Thyroid gland (tissue), 4 donors: ENCODE measurements at places on chromosomes 4 and X. TPM values are rescaled to one million over a fixed set of nuclear protein-coding genes. Genes with fewer than 3 reads are reported as not detected.

The IGFBP7 gene
- 1,288 TPM for total RNA-seq

DNA sequence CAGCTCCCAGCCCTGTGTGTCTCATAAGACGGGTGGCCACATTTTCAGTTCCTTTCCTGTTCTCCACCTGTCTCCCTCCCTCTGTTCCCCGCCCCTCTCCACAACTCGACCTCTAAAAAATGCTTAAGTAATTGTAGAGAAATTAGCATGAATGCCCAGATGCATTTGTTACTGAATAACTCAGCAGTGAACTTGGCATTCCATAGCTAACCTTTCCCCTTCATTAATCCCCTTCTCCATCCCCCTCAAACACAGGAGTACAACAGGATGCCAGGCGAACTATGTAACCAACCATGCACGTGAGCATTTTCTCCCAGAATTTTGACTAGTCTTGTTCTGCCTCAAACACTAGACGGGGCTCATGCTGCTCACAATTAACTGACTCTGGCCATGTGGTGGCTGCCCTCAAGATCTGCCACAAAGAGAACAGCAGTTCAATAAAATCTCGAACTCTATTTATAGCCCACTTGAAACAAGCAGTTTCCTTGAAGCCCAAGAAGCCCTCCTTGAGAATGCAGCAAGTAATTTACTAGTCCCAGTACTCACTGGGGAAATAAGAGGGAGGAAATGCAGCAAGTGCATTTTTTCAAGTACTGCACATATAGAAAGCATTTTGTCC, 351.2 kb downstream of the ARHGAP24 start:
- peak; percentile 90 for DNase-seq

GRCh38 chr4:74675673-74676279, 118.5 kb downstream of the BTC start:
- no peak for DNase-seq

- DNase-seq, result no peak
Observed at GRCh38 chrX:2917767-2918166, 11.4 kb downstream of the ARSD start.

GRCh38 chr4:80142394-80143306, 54.7 kb upstream of the PRDM8 start:
- no peak for DNase-seq

GRCh38 chr4:87465739-87466366, 43.5 kb downstream of the NUDT9 start:
- DNase-seq, result peak; percentile 3

DNA sequence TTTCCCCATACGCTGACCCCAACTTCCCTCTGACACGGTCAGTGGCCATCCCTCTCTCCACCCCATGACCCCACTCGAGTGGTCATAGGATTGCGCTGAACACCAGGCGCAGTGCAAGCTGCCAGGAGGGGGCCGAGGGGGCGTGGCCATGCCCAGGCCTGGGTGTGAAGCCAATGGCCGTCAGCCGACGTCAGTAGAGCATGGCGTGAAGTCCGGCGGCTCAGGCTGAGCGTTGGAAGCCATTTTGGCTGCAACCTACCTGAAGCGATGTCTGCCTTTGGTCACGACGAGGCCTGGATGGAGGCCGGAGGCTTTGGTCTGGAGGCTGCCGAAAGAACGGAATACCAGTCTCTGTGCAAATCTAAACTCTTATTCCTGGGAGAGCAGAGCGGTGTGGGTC, at the start of gene RAB41:
TSS of gene RAB41 (plus strand) at position 222 of the 400 bp plus-strand sequence. CDS start at position 268, 46 bp downstream.
- DNase-seq, result no peak

- DNase-seq, result no peak
Observed at GRCh38 chr4:125313989-125314667, 627 bp upstream of the FAT4 start.

- DNase-seq, result no peak
Observed at GRCh38 chrX:72540318-72540717, 32.3 kb downstream of the HDAC8 start.

DNA sequence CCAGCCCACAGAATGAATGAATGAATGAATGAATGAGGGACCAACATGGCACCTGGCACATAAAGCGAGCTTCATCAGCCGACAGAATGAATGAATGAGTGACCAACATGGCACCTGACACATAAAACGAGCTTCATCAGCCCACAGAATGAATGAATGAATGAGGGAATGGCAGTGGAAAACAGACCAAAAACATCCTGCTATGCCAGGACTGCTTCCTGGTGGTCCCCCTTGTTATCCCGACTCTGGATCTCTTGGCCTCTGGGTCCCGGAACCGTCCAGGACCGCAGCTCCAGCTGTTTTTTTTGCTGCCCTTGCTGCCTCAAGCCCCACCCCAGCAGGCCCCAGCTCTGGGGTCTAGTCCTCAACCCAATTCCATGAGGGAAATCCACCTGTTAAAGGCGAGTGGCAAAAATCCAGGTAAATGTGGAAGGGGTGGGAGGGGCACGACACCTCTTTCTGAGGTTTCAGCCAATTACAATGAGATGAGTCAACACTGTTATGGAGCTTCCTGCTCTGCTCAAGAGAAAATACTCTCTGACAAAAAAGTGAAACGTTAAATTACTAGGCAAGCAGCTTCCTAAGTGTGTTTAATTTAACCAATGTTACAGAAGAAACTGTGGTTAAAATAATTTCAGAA, 72.0 kb upstream of the MTNR1A start:
- no peak for DNase-seq

GRCh38 chr4:153545822-153546221, 79.7 kb downstream of the TMEM131L start:
- no peak for DNase-seq

The SOWAHD gene
- not detected for total RNA-seq

DNA sequence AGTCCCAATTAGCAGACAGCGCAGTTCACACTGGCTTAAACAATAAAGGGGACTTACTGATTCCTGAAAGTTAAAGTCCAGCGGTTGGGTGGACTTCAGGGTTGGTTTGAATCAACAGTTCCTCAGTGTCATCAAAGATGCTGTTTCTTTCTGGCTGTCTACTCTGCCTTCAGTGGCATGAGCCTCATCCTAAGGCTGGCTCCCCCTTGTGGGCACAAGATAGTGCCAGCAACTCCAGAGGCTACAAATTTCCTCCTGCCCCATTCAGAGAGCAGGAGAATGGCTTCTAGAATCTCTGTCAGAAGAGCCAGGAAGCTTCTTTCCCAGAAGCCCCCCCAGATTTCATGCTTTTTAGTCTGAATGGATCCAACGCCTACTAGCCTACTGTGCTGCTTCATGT, 82.4 kb upstream of the MTM1 start:
- DNase-seq, result peak; percentile 47

GRCh38 chr4:83993774-83994173, 457.9 kb downstream of the GPAT3 start:
- DNase-seq, result no peak

DNA sequence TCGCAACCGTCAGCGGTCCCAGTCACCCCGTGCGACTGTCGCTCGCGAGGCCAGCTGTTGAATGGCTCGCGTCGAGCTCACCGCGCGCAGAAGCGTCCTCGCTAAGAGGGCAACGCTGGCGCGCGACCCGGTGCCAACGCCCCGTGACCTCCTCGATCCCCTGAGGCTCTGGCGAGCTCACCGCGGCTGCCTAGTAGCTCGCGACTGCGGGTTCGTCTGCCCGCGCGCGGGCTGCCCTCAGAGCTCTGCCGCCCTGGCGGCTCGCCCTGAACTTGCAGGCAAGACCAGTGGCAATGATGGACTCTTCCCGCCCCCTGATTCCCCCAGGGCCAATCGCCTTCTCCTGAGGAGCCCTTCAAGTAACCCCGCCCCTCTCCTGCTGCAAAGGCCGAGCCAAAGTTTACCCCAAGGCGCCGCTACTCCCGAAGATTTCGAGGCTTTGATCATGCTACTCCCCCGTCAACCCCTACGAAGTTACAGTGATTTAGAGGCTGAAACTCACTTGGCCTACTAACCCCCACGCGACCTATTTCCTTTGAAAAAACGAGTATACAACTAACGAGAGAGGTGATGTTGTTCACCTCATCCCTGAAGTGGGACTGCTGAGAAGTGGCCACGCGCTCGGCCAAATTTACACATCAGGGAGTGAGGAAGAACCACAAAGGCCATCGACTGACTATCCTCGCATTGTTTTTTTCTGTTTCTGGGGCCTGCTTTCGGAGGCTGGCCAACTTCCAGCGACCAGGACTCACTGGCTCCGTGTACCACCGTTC, 37.5 kb downstream of the PGRMC1 start:
- DNase-seq, result peak; percentile 25

The SHOX gene
- total RNA-seq, result not detected

DNA sequence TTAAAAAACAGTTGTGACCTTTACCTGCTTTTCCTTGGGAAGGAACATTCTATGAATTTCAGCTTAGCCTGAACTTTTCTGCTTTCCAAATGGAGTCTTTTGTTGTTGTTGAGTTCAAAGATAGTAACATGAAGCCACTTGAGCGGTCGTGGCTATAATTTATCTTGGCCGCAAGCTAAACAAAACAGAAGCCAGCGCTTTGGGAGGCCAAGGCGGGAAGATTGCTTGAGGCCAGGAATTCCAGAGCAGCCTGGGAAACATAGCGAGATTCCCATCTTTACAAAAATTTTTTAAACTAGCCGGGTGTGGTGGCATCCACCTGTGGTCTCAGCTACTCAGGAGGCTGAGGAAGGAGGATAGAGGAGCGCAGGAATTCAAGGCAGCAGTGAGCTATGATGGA, 29.9 kb downstream of the TKTL1 start:
- DNase-seq, result peak; percentile 26

The ZNF827 gene
- total RNA-seq, result 23.9 TPM

DNA sequence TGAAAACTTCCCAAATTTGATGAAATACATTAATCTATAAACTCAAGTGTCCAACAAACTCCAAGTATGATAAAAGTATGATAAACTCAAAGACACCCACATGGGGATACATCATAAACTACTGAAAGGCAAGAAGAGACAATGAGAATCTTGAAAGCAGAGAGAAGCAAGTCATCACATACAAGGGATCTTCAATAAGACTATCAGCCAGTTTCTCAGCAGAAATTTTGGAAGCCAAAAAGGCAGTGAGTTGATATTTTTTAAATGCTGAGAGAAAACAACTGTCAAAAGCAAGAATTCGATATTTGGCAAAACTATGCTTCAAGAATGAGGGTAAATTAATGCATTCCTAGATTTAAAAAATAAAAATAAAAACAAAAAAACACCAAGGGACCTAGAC, 16.5 kb downstream of the PDCL2 start:
- no peak for DNase-seq

- DNase-seq, result no peak
Observed at GRCh38 chrX:145213504-145213903, 33.8 kb upstream of the SPANXN1 start.

The GPC3 gene
- 8.4 TPM for total RNA-seq

The PRDM8 gene
- 3.0 TPM for total RNA-seq

- DNase-seq, result no peak
Observed at GRCh38 chr4:15665753-15666365, 10.7 kb upstream of the FBXL5 start.

- DNase-seq, result no peak
Observed at GRCh38 chr4:158208963-158209640, 1.2 kb upstream of the TMEM144 start.

- no peak for DNase-seq
Observed at GRCh38 chrX:138986866-138987265, 275.3 kb upstream of the FGF13 start.

The NLGN3 gene
- total RNA-seq, result 0.46 TPM

The PCDH7 gene
- 48.4 TPM for total RNA-seq

The ZNF711 gene
- 8.7 TPM for total RNA-seq

DNA sequence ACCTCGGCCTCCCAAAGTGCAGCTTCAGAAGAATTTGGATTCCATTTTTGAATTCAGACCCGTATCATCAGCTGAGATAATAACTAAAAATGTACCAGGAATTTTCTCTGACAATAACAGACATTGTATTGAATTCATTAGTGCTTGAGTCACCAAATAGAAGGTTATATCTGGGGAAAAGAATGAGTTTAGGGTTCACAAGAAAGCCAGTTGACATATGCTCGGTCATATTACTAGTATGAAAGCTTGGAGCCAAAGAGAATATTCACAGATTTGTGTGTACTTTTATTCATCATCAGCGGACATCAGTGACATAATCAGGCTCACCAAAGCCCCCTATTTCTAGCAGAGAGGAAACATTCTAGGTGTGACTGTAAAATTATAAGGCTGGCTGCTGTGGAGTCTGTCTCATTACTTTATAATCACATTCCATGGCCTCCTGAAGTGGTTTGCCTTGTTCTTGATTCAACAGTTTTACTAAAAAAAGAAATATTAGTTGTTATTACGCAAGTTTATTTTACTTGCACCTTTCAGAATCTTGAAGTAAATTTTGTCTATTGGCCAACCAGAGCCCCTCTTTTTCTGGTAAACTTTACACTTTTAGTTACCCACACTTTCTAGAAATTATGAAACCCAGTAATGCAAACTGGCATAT, 14.6 kb upstream of the DCTD start:
- no peak for DNase-seq

The CCDC110 gene
- total RNA-seq, result 6.8 TPM

- no peak for DNase-seq
Observed at GRCh38 chr4:26459054-26459755, 31.1 kb downstream of the CCKAR start.

GRCh38 chr4:137274404-137274803, 257.9 kb downstream of the PCDH18 start:
- no peak for DNase-seq

DNA sequence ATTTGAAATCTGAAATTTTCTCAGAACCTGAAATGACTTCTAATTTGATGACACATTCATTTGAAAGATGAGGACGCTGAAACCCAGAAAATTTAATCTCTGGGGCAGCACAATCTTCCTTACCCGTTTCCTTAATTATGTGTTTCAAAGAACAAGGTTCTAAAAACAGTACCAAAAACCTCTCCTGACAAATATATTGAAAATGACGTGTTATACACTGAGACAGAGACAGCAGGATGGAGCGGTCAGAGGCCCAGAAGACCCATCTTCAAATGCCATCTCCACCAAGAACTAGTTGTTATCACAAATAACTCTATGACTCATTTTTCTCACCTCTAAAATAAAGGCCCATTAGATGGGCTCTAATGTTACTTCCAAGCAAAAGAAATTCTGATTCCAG, 177.3 kb downstream of the NSUN7 start:
- DNase-seq, result no peak

The TASL gene
- 0.29 TPM for total RNA-seq

The REPS2 gene
- total RNA-seq, result 6.7 TPM

DNA sequence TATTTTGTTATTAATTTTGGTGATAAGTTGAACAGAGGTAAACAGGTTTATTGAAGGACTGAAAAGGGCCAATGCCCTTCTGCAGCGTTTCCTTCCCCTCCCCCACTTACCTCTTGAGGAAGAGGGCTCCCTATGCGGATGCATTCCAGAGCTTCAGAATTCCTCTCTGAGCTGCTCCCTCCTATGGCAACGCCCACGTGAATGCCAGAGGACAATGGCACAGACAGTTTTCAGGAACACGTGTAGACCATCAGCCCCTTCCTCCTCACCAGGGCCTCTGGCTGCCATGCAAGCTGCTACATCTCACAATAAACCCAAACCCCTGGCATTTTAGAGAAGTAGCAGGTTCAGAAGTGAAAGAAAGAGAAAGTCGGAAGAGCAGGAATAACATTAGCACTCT, 127.9 kb downstream of the CHRDL1 start:
- DNase-seq, result no peak

The SH3RF1 gene
- 29.0 TPM for total RNA-seq

The MAGEA2B gene
- total RNA-seq, result not detected

- DNase-seq, result no peak
Observed at GRCh38 chr4:94826206-94826605, 68.5 kb downstream of the BMPR1B start.
